ENCODE measurements at places on chromosomes 3 and 15.

DNA sequence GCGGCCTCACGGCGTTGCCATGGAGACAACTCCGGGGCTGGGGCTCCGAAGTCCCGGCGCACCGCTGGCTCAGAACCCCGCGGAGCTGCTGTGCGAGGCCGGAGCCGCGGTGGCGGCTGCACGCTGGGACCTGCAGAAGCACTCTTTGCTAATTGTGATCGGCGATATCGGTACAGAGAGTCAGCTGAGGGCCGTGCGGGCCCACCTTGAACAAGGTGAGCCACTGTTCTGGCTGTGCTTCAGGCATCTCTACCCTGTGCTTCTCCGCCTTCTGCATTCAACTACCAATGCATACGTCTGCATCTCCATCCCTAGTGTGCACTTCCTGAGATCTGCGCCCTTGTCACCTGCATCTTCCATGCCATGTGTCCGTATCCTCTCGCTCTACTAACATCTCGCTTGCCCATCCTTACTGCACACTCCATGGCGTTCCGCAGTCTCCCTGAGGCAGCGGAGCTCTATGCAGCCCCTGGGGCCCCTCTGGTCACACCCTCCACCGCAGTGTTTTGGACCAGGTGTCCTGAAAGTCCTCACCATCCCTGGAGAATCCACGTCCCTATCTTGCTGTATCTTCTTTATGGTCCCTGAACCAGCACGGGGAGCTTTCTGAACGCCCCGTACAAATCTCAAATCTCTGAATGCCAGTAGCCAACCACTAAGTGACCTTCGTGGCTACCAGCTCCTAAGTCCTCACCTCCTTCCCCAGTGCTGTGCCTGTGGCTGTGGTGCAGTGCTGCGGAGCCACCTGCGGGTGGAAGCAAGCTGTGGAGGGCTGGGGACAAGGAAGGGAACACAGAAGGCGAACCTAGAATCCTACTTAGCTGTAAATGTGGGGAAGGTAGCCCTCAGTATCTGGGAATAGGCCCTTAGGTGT is 6.2 kb upstream of the MAP1A start:
- DNase-seq: no peak

- DNase-seq: no peak
Observed at GRCh38 chr3:15342945-15343344, 10.6 kb upstream of the SH3BP5 start.

DNA sequence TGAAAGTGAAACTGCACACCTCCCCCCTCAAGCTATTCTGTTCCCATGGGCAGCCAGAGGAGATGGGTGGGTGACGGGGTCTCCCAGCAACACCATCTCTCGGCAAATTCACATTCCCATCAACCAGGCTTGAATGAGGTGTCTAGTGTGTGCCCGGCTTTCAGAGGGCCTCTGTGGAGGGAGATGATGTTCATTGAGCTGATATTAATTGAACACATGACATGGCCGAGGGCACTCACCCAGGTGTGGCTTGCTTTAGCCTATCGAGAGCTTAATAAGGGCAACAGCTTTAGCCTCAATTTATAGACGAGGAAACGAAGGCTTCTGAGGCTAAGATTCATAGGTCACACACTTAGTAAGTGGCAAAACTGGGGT is 288.0 kb downstream of the UACA start:
- no peak for DNase-seq

GRCh38 chr15:75145027-75145841 is 56.4 kb upstream of the C15orf39 start:
- no peak for DNase-seq

DNA sequence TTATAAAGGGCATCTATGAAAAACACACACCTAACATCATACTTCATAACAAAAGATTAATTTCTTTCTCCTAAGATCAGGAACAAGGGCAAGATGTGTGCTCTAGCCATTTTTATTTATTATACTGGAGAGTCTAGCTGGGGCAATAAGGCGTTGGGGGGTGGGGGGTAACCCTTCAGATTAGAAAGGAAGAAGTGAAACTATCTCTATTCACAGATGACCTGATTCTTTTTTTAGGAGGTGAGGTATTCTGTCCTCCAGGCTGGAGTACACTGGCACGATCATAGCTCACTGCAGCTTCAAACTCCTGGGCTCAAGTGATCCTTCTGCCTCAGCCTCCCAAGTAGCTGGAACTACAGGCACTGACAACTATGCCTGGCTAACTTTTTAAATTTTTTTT is 89.5 kb upstream of the MANF start:
- no peak for DNase-seq

DNA sequence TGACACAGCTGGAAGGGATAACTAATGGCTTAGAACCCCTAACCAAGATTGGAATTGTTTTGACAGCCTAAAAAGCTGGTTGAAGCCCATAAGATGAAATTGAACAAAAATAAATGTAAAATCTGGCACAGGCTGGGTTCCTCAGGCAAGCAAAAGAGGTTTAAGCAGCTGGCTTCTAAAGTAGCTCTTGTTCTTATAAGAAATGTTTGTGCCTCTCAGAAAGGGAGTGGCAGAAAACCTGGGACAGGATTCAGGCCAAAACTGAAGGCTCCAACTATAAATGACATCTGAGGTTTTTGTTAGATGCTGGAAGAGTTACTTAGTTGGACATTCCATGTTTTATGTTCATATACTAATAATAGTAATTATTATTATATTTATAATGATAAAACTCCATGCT is 378.3 kb downstream of the CNTN4 start:
- no peak for DNase-seq

GRCh38 chr15:71685420-71685993 is 124.8 kb upstream of the NR2E3 start:
- no peak for DNase-seq

- no peak for DNase-seq
Observed at GRCh38 chr3:48858709-48859108, 11.0 kb upstream of the PRKAR2A start.

- DNase-seq: no peak
Observed at GRCh38 chr15:56835718-56836171, 82.7 kb upstream of the TCF12 start.

DNA sequence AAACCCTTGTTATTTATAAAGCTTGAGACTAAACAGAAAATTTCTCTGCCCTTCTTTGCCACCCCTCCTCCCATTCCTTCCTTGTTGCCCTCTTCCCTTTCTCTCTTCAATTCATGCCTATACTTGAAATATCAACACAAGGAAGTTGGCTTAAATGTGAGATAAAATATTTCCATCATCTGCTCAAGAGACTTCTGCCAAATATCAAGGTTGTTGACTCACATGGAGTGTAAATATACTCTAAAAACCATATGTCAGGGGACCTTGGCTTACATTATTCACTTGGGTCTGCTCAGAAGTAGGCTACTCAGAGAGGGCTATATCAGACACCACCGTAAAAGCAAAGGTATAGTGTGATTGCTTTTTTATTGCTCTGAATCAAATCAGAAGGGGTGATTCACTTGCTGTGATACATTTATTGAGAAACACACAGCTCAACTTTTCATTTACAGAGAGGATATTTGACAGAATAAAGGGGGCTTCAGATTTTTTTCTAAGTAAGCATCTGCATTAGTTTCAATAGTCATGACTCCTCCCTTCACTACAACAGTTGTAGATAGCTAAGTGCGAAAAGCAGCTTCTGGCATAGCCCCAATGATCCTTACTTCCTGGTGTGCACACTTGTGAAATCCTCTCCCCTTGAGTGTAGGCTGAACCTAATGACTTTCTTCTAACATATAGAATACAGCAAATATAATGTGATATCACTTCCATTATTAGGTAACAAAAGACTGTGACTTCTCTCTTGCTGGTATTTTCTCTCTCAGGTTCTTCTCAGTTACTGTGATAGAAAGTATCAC is 386.2 kb downstream of the EFHB start:
- DNase-seq: no peak

DNA sequence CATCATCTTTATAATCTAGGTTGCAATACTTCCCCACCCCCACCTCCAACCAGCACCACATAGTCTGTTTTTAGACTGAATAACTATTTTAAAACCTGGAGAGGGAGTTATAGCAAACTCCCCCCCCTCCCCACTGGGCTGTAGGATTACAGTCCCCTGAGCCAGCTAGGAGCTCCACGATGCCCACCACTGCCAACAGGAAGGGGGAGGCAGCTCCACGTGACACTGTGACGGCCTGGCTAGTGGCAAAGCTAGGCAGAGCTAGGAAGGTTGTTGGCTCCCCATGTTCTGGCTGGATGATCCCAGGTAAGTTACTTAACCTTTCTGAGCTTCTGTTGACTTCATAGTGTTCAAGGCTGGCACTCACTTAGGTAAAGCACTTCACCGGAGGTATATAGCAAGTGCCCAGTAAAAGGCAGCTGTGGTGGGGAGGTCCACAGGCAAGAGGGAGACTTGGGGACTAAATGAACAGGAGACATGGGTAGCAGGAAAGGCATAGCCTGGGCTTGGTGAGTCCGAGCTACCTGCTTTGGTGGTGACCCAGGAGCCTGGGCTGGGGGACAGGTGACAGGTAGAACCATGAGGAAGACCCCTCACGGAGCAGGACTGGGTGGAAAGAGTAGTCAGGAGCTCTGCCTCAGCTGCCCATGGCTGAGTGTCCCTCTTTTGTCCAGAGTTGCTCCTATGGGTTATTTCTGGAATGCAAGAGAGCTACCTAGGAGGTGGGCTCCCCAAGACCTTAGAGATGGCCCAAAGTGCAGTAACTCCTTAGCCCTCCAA is 4.0 kb upstream of the TBC1D21 start:
- no peak for DNase-seq

DNA sequence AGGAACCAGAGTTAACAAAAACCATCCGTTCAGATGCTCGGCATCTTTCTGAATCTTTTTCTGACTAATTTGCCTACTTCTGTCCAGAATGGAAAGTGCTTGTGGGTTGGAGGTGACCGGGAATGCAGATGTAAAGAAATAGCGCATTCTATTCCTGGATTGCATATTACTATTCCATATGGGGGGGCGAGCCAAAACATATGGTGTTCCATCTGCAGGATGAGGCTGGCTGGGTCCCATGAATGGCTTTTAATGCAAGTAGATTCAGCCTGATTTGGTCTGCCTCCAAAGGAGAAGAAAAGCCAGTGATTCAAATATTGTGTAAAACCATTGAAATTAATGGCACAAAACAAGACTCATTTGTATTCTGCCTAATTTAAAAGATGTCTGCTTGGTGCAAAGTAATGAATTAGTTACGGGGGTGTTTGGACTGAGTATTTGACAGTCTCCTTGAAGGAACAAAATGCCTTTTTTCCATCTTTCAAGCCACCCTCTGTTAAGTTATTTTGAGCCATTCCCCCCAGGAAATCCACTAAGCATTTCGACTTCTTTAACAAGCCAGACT is 99.0 kb downstream of the ST8SIA2 start:
- DNase-seq: no peak

DNA sequence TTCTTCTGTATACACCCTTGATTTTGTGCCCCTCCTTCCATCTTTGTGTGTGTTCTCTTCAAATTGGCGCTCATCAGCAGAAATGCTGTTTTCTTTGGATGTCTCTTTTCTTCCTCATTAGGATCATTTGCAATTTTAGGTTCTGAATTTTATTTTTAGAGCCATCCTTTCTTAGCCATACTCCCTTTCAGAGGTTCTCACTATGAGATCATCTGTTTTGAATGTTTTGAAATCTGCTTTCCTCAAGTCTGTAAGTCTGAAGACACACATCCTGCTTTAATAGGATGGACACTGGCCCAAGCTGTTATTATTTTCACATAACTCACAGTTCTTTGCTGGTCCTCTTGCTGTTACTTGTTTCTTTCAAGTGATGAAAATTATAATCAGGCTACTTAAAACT is 124.8 kb downstream of the BDH1 start:
- DNase-seq: no peak

GRCh38 chr15:88029696-88030095 is 226.8 kb downstream of the NTRK3 start:
- DNase-seq: no peak

GRCh38 chr3:45762647-45763302 is 33.6 kb downstream of the SLC6A20 start:
- DNase-seq: no peak

- DNase-seq: no peak
Observed at GRCh38 chr15:52862677-52863076, 72.5 kb upstream of the ONECUT1 start.

DNA sequence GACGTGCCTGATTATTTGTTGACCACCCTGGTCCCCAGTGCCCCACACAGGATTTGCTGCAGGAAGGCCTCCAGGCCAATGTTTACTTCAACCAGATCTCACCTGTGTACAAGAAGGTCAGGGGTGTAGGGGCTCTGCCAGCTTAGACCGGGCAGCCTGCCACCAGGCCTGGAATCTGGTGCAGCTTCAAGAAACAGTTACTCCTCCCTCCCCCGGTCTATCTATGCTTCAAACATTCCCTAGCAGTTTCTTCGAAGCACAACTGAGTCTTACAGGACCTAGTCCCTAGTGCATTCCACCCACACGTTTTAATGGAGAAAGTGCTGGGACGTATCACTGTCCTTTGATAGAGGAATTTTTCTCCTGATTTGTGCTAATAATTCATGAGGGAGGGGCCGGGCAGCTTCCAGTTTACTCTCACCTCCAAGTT is 8.0 kb downstream of the SH3BP5 start:
- no peak for DNase-seq

DNA sequence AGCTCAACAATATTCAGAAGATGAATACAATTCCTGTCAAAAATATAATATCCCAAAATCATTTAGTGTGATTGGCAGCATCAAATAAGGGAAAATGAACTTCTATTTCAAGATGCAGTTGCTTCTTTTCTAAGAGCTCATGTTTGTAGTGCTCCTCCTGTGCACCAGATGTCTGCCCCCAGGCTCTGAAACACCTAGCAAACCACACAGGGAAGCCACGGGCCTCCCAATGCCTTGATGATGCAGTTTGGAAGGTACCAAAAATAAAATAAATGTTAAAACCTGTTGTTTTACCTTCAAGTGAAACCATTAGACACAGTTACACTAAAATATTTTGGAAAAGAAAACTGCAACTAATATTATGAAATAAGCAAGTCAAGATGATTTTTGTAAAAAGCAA is 22.2 kb downstream of the CFAP20DC start:
- no peak for DNase-seq

GRCh38 chr3:127034195-127034989 is 51.5 kb downstream of the PLXNA1 start:
- DNase-seq: no peak

DNA sequence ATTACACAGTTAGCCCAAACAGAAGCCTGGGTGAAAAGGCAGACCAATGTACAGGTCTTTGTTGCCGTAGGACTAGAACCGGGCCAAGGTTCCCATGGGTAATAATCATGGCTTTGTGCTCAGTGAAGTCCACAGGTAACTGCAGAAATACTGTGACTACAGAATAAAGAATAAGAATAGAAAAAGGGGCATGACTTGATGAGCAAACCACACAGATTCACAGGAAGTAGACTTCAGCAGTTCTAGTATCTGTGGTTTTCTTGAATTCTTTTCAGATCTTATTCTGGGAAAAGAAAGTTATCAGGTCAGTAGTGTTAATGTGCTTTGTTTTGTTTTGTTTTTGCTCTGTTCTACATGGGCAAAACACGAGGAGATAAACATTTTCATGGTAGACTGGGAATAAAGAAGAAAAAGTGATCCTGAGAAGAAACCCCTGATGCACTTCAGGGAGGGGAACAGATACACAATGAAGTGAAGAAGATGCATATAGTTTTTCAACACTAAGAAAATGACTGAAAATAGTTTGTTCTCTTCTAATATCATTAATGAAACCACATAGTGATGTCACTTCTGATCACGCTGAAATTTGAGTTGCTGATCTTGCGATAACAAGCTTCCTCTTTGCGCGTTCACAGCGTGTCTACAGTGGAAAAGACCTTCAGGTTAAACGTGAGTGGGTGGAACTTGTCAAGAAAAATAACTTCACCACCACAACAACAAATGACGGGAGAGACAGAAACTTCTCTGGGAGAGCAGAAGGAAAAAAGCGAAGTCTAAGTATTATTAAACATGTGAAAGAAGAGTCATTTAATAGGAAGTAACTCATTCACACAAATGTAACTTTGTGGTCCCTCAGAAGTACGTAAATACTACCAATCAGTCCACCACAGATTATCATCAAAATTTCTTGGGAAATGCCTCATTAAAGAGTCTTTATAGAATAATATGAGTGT is 315.8 kb upstream of the SATB1 start:
- no peak for DNase-seq
